CD4-positive, alpha-beta T cell treated with Interleukin-4 for 1 hour (primary cell): ENCODE measurements at places on chromosomes 4 and X.

GRCh38 chrX:120653000-120653399, 23.1 kb upstream of the C1GALT1C1 start:
- no peak for DNase-seq

DNA sequence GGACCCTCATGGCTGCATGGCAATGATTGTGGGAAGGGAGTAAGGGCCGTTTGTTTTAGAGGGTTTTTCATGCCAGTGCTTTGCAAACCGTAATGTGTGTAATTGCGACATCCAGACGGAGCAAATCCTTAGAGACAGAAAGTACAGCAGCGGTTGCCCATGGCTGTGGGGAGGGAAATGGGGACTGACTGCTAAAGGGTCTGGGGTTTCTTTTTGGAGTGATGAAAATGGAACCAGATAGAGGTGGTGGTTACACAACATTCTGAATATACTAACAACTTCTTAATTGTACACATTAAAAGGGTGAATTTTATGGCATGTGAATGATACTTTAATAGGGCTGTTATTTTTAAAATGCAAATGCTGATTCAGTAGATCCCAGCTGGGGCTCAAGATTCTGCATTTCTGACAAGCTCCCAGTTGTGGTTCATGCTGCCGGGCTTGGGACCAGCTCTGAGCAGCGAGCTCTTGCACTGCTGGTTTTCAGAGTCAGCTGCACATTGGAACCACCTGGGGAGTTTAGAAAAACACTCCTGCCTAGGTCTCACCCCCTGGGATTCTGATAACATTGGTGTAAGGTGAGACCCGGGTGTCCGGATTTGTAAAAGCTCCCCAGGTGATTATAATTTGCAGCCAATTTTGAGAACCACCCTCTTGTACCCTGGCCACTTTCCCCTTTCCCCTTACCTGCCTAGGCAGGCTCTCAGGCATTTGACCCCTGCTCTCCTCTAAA, 47.7 kb downstream of the PRPS1 start:
- peak; percentile 49 for DNase-seq

- DNase-seq: no peak
Observed at GRCh38 chr4:45527160-45527559, 596.7 kb downstream of the GABRG1 start.

GRCh38 chr4:185165605-185166063, 22.6 kb downstream of the SLC25A4 start:
- no peak for DNase-seq

DNA sequence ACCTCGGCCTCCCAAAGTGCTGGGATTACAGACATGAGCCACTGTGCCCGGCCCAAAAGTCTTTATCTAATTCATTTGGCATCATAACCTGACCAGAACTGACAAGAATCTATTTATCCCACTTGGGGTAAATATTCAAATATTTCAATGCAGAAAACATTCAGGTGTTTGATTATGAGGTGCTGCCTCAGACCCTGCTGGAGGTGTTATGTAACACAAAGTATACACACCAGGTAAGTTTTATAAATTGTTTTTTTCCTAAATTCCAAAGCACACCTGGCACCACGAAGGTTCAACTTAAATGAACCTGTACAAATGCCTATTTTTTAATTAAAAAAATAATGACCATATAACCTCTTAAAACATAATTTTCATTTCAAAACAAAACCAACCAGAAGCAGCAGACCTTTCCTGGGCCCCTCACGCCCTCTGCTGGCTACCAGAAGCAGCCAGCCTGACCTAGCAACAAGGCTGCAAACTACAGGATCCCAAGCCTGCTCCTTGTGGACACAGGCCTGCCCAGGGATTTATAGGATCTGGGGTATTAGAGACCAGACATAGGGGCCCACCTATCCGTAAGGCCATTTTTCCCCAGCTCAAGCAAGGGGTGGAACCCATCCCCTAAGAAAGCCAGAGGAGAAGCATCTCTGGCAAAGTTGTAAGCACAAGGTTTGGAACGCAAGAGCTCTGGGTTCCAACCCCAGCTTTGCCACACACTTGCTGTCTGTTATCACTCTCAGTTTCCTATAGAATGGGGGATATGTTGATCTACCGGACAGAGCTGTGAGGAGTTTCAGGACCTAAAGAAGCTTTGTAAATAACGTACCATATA, 11.7 kb downstream of the OTUD5 start:
- peak; percentile 64 for DNase-seq

GRCh38 chr4:75555294-75556164, at the start of gene ODAPH:
ODAPH (plus strand) TSS chr4:75556066; CDS start chr4:75556083, 17 bp downstream.
- DNase-seq: no peak

GRCh38 chr4:2243681-2244380, 1.9 kb upstream of the HAUS3 start:
- DNase-seq: peak; percentile 21

DNA sequence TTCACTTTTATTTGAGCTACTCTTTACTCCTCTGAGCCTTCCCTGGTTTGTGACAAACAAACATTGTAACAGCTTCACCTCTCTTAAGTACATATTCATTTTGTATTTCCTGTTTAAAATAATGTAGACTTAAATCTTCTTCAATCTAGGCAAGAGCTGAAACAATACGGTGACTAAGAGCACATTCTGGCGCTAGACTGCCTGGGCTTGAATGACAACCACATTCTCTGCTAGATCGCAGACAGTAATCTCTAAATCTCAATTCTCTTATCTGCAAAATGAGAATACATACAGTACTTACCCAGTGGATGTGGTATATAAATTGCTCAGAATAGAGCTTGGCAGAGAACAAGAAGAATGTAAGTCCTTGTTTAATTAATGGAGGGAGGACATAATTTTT, 144.8 kb downstream of the ARAP2 start:
- DNase-seq: no peak

GRCh38 chr4:84825701-84826341, 140.7 kb downstream of the WDFY3 start:
- DNase-seq: no peak

DNA sequence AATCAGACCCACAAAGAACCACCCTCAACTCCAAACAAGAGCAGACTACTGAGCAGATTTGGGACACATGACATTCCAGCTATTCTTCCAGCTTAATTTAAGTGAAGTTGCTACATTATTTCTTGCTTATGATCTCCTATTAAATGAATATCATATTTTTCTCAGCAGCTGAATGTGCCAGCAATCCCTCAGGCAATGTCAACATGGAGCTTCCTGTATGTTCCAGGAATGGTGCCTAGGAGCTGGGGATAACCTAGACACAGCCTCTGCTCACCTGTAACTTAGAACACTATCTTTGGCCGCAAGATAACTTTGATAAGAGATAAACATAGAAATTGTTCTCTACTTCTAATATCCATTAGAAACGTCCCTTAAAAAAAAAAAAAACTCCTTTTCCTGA, 274.4 kb upstream of the RASGEF1B start:
- DNase-seq: no peak

GRCh38 chr4:1405636-1406393, 427 bp downstream of the NKX1-1 start:
- no peak for DNase-seq

- DNase-seq: peak; percentile 55
Observed at GRCh38 chr4:56909086-56909894, 1.6 kb downstream of the REST start.

GRCh38 chrX:40945361-40945713, 139.9 kb upstream of the USP9X start:
- DNase-seq: peak; percentile 22

DNA sequence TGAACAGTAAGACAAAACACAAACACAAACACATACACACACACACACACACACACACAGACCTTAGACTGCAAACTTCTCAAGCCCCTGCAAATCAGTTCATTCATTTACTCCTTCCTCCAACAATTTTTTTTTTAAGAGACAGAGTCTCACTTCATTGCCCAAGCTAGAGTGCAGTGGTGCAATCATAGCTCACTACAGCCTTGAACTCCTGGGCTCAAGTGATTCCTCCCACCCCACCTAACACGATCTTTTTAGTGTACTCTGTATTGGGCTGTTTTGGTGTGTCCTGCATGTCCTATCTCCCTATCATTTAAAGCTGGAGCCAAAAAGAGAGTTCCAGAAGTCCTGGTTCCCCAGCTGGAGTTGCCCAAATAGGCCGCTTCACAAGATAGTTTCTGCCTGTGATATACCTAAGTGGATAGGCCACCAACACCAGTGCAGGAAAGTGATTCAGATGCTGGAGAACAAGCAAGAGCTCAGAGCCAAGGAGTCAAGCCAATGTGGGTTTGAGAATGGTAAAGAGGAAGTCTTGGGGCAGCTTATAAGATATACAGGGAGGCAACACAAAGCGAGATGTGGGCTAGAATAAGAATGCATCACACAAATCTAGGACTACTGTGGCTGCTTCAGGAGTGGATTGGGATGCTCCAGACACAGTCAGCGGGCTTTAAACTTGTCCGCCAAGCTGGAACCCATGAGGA, 85.4 kb upstream of the RAPGEF2 start:
- no peak for DNase-seq

GRCh38 chr4:75058486-75058885, 125.6 kb downstream of the PARM1 start:
- no peak for DNase-seq

DNA sequence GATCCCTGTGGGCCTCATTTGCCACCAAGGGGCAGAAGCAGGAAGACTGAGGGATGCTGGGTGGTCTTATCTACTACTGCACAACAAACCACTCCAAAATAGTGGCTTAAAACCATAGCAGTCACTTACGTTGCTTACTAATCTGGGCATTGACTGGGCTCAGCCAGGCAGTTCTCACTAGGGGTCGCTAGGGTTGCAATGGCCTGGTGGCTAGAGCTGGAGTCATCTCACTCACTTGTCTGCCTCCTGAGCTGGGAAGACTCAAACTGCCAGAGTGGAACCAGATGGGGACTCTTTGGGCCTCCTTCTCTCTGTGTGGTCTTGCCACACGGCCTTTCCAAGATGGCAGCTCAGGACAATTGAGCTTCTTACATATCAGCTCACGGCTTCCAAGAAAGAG, 216.3 kb upstream of the BCOR start:
- DNase-seq: no peak

DNA sequence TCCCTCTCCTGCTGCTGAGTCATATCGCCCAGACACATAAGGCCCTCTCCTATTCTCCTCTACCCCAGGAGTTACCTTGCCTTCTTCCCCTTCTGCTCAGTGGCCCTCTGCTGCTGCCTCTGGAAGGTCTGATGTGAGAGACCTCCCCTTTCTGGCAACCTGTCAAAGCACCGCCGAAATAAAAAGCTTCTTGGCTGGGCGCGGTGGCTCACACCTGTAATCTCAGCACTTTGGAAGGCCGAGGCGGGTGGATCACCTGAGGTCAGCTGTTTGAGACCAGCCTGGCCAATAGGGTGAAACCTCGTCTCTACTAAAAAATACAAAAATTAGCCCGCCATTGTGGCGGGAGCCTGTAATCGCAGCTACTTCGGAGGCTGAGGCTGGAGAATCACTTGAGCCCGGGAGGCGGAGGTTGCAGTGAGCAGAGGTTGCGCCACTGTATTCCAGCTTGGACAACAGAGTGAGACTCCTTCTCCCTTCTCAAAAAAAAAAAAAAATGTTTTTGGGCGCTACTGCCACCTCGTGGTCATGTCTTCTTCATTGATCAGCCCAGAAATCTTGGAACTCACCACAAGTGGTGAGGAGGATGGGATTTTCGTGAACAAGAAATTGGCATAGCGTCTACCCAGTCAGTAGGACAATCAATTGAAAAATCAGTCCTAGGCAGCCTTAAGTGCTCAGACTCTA, 8.6 kb upstream of the ZXDA start:
- DNase-seq: peak; percentile 24

GRCh38 chr4:173145131-173145530, 23.5 kb upstream of the GALNT7 start:
- no peak for DNase-seq

- DNase-seq: no peak
Observed at GRCh38 chrX:40809210-40809609, 73.9 kb upstream of the MED14 start.

GRCh38 chr4:182895791-182896292, 21.3 kb downstream of the DCTD start:
- no peak for DNase-seq

GRCh38 chr4:107050525-107051135, 14.5 kb upstream of the DKK2 start:
- no peak for DNase-seq

GRCh38 chrX:123920105-123920785, 41.3 kb upstream of the STAG2 start:
- DNase-seq: no peak

GRCh38 chrX:129925305-129926092, 19.5 kb downstream of the UTP14A start:
- DNase-seq: peak; percentile 79

DNA sequence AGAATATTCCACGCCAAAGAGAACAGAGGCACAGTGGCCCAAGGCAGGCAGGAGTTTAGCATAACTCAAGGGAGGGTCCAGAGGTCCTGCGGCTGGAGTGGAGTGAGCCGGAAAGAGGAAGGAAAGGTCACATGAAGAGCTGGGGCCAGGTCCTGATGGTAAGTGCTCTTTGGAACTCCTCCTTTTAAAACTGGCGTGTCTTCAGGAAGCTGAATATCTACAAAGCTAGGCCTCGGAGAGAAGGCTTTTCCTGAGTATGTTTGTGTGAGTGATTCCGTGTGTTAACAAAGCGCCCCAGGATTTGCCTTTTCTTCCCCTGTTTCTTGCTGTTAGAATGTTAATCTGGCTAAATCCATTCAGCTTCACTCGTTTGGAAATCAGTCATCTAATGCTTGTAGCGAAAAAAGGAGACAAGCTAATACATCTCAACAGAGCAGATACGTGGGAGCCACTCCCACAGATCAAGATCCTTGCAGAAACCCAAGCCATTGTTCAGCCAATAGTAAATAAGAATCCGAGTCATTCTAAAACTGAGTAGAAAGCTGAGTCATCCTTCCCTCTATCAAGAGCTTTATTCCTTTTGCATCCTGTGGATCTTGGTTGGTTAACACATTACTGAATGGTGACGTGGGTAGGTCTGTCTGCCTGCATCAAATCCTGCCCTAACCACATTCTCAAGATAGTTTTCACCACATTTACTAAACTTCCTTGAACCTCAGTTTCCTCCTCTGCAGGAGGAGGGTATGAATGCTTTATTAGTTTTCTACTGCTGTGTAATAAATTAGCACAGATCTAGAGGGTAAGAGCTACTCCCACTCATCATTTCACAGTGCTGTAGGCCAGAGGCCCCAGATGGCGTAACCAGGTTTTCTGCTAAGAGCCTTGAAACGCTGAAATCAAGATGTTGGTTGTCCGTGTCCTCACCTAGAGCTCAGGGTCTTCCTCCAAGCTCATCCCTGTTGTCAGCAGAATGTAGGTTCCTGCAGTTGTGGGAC, 43.2 kb upstream of the RBM47 start:
- peak; percentile 37 for DNase-seq

GRCh38 chrX:149629730-149630387, 1.7 kb downstream of the TMEM185A start:
- no peak for DNase-seq

GRCh38 chr4:161419822-161420221, 744.0 kb downstream of the FSTL5 start:
- no peak for DNase-seq

GRCh38 chrX:6226596-6227452, 1.8 kb downstream of the NLGN4X start:
- DNase-seq: no peak

GRCh38 chr4:184955636-184956035, 62.7 kb upstream of the HELT start:
- DNase-seq: no peak

GRCh38 chr4:153618833-153619232, 65.2 kb upstream of the TLR2 start:
- no peak for DNase-seq

- DNase-seq: no peak
Observed at GRCh38 chr4:140707325-140707724, 48.9 kb downstream of the TBC1D9 start.

GRCh38 chrX:139077281-139078250, 366.0 kb upstream of the FGF13 start:
- DNase-seq: no peak
